ENCODE measurements at places on chromosomes 7 and 10. TPM values are rescaled to one million over a fixed set of nuclear protein-coding genes. Genes with fewer than 3 reads are reported as not detected.

PAOX gene
- 8.6 TPM for total RNA-seq

DNA sequence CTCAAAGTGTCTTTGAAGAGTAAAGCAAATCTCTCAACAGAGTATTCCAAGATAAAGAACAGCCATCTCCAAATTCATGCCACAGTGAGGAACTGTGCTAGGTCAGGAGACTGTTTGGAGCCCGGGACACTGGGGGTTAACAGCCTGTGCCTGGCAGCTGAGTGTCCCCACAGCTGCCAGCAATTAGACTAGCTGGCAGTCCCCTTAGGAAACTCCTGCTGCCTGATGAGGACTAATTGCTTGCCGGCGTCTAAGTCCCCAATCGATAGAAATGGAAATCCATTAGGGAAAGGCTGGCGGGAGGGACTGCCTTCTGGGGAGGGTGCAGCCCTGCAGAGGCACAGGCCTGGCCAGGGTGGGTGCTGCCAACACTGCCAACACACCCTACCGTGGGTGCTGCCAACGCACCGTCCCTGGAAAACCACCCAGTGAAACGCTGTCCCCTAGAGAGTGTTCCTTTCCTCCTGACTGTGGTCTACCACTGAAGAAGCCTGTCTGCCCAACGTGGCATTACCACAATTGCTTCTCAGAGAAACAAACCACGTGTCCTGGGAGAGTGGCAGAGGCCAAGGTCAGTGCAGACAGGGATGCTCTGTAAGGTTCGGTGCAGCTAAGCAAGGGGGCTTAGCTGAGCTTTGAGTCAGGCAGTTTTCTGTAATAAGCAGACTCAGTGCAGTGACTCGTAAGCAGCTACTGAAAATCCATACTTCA lies 60.8 kb downstream of the XRCC2 start:
- DNase-seq = no peak

- DNase-seq = no peak
Observed at GRCh38 chr10:114975091-114975490, 37.1 kb downstream of the TRUB1 start.

DNA sequence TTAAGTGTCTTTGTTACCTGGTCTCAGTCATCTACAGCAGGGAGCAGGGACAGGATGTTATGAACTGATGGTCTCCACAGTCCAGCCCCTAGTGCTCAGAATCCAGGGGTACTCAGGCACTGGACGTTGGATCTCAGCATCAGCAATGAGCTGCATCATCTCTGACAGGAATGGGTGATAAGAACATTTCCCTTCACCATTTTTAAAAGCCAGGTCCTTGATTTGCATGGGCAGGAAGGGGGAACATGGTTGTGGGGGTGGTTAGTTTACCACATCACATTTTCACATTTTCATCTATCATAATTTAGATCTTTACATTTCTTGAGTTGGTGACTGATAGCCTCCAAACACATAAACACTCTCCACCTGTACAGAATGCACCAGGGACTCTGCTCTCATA lies 427.8 kb upstream of the NPVF start:
- DNase-seq = no peak

- DNase-seq = peak; percentile 6
Observed at GRCh38 chr7:44052771-44053365, 8.4 kb downstream of the DBNL start.

All from uterus (tissue), 4 donors.